ENCODE measurements at places on chromosomes 7 and 10.

DNA sequence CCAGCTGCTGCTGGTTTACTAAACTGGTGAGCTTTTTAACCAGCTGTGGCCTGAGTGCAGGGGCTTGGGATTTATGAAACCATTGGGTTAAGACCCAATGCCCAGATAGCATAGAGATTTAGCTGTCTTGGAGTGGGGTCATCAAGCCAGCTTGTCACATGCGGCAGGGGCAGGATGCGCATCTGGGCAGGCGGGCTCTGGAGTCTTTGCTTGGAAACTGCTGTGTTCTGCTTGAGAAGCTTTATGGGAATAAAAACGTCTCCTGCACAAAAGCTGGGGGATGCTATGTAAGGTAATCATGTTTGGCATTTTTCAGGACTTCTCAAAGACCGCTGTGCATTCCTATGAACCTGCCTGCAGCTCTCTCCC lies 136.3 kb downstream of the MAPK8 start:
- no peak for DNase-seq

DNA sequence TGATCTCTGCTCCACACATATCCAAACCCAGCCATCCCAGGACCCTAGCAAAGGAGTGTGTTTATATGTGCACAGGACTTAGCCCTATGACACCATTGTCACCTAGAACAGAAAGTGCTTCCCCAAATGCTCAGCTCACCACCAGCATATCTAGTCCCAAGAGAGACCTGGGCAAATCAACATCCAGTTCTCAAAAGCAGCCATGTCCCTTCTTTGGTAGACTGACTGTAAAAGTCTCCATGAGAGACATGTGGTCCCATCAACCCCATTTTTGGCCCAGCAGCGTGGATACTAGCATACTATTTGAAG lies 20.9 kb upstream of the ARHGAP22 start:
- DNase-seq, result no peak

DNA sequence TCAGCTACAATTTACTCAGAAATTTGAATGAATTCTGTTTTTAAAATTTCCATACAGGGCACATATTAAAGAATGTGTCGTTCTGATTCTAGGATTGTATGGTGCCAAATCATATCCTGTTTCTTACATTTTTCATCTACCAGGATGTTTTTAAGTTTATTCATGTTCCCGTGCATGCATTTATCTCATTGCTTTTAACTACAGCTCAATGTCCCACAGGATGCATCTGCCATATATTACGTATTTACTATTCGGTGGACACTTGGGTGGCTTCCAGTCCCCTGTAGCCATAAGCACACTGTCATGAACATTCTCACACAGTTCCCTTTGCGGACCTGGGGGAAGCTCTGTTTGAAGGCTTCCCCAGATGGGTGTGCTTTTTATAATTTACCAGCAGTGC lies 122.3 kb downstream of the CCDC71L start:
- DNase-seq, result no peak

DNA sequence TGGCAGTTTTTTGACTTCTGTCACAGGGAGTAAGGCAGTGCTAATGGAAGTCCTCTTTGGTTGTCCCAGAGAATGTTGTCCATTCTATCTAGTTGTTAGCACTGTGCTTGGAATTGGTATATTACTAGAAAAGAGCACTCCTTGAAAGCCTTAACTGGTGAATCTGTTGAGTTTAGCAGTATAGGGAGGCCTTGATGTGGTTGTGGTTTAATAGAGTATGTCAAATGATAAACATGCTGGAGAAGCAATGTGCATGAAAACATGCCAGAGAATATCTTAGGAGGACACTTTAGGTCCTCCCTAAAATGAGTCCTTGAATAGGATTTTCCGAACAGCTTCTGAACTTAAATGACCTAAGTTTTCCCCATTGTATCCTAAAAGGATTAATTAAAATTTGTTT lies 98.6 kb downstream of the BTRC start:
- no peak for DNase-seq

DNA sequence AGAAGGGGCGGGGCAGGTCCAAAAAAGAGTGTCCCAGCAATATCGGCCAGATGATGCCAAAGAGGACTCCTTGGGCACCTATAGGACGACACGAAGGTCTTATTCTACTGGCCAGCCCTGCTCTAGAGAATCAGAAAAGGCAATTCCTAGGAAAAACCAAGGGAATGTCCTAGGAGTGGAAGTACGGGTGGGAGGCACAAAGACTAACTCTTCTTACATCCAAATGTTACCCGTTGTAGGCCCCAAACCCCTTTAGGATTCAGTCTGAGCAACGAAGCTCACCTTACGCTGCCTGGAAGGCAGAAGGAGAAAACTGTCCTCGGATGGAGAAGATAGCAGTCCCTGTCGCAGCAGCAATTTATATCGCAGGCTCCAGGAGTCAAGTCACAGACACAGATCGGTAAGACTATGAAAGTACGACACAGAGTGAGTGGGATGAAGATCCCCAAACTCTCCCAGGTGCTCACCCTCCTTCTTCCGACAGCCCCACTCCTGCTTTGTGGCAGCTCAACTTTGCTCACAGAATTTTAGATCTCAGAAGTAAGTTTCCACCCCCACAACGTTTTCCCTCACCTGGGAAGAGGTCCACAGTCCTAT lies 558 bp downstream of the TCTN3 start:
- DNase-seq, result no peak

DNA sequence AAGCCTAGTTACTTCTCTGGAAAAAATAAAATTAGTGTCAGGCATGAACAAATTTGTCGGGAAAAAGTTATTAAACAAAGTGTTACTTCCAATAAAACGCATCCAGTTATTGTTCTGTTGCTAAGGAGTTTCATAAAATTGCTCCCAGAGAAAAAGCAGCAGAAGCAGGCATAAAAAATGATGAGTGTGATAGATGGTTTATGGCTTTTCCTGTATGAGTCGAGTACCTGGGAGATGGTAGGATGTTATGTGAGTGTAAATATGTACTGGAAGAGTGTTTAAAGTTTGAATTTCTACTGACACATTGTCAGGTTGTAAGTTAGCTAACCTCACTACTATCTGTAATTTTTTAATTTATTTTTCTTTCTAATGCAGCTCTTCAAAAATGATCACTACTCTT lies 390.7 kb downstream of the ARL4A start:
- DNase-seq, result no peak

DNA sequence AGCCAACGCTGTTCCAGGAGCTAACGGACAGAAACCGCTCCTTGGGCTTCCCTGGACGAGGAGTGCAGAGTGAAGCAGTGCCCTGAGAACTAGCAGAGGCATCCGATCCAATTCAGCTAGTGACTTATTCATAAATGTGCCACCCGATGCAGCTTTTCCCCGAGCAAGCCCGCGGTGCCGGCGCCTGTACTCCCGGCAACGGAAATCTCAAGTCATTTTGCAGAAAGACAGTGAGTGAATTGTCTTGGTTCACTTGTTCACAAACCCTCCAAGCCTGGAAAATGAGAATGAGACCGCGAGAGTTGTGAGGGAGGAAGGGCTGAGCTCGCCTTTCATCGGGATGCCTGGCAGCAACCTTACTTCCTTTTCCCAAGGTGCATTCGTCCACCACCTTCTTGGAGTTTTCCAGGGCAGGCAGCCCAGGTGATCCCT lies 87.5 kb downstream of the COBL start:
- DNase-seq, result no peak

DNA sequence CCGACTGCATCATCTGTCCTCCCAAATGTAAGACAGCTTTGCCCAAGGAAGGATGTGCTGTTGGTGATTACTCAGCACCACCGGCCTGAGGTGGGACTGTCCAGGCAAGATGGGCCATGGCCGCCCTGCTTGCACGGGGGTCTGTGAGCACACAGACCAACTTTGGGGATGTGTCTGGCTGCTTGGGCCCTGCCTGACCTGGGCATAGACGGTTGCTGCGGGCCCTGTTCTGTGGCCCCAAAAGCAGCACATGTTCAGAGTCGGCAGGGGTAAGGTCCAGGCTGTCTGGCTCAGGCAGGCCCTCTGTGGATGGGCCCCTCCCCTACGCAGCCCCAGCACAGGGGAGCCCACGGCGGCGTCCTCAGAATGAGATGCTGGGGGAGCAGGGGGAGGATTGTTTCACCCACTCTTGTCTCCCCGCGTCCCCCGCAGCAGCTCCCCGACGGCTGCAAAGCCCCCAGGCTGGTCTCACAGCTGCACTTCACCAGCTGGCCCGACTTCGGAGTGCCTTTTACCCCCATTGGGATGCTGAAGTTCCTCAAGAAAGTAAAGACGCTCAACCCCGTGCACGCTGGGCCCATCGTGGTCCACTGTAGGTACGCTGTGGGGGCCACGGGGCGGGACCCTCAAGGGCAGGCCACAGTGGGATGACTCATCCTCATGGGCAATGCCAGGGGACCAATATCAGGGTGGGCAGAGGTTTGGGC lies 58.4 kb downstream of the MKI67 start:
- no peak for DNase-seq

GRCh38 chr7:149285603-149286002 lies 23.6 kb downstream of the ZNF783 start:
- peak; percentile 23 for DNase-seq

DNA sequence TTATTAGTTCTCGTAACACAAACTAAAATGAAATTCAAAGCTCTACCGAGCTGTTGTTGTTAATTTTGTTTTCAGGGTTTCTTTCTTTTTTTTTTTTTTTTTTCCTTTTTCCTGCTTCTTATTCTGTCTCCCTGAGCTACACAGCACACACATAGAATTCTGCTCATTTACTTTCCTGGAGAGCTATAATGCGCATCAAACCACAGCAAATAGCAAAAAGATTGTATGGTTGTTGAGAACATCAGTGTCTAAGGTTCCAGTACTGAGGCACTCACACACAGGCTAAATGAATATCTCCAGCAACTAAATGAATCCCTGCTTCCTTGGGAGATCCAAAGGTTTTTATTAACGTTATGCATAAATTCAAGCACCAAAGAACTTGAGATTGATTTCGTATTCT lies 418.3 kb downstream of the PLXDC2 start:
- DNase-seq, result no peak
